ENCODE measurements at places on chromosomes 5 and 9. TPM values are rescaled to one million over a fixed set of nuclear protein-coding genes. Genes with fewer than 3 reads are reported as not detected.

The WHRN gene
- 3.9 TPM for total RNA-seq

The SMIM15 gene
- total RNA-seq: 22.4 TPM

The INSYN2B gene
- total RNA-seq: not detected

The CDH9 gene
- total RNA-seq: not detected

The DRD1 gene
- 0.11 TPM for total RNA-seq

The FAM163B gene
- not detected for total RNA-seq

The OR13C2 gene
- not detected for total RNA-seq

DNA sequence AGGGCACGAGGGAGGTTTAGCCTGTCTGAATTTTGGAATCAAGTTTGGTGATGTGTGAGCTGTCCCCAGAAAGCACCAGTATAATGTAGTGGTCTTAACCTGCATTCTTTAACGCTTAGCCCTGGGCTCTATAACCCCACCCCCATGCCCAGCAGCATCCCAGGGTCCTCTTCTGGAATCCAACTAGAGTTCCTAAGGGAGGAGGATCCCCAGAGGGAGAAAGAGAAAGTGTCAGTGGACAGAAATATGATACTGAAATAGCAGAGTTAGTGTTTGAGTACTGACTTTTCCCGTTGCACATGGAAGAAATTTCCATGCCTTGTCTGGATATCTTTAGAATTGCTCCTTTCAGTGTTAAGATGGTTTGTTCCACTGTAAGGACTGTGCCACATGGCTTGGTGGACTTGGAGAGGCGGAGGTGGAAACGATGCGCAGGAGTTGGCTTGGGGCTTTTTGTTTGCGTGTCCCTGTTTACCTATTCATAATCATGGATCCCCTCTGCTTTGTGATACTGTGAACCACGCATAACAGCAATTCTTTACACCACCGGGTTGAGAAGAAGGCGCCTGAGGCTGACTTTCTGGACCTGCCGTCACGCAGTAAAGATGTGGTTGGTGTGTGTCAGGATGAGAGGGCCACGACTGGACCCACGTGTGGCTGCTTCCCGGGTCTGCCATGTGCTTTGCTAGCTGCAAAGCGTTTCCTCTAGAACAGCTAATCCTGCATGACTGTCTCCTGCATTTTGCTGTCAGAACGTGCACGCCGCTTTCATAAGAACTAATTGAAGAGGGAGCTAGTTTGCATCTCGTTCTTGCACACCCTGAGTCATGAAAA, 142.3 kb downstream of the SMARCA2 start:
- DNase-seq: no peak

GRCh38 chr9:90478821-90479220, 163.8 kb downstream of the DIRAS2 start:
- DNase-seq: no peak

DNA sequence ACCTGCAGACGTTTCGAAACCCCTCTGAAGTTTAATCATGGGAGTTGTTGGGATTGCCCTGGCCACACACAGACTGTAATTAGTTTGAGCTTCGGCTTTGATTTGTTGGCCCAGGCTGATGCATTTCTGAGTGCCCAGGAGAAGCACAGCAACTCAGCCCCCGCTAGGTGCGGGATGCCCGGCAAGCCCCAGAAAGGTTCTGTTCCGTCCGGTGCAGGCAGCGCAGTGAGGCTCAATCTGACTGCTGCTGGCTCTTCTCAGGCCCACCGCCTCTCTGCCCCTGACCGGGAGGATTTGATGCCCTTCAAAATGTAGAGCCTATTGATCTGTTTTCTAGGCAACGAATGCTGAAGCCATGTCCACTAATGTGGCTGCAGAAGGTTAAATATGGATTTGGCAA, 73.4 kb upstream of the TAF11L2 start:
- no peak for DNase-seq

DNA sequence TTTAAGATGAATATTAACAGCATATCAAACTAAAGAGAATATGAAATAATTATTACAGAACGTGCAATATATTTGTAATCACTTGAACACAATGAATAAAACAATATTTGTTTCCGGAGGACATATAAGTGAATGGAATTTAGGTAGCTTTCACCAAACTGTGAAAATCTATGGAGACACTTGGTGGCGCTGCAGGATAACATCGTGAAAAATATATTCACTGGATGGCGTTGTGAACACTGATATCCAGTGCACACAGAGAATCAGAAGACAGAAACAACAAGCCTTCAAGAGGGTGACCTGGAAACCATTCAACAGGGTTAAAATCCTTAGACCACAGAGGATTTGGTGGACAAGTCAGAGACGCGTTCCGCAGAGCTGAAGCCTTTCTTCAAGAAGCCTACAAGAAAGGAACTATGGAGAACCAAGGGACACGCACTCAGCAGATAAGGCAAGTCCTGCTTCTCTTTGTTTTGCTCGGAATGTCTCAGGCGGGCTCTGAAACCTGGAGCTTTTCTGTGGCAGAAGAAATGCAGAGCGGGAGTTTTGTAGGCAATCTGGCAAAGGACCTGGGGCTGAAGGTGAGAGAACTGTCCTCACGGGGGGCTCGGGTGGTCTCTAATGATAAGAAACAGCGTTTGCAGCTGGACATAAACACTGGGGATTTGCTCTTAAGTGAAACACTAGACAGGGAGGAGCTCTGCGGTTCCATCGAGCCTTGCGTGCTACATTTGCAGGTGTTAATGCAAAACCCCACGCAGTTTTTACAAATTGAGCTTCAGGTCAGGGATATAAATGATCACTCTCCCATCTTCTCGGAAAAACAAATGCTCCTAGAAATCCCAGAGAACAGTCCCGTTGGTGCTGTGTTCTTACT, at the start of gene PCDHB11:
Gene PCDHB11, plus strand, starts transcription at position 269 of the 877 bp plus-strand sequence. Its CDS starts 148 bp downstream, at position 417.
- DNase-seq: no peak

DNA sequence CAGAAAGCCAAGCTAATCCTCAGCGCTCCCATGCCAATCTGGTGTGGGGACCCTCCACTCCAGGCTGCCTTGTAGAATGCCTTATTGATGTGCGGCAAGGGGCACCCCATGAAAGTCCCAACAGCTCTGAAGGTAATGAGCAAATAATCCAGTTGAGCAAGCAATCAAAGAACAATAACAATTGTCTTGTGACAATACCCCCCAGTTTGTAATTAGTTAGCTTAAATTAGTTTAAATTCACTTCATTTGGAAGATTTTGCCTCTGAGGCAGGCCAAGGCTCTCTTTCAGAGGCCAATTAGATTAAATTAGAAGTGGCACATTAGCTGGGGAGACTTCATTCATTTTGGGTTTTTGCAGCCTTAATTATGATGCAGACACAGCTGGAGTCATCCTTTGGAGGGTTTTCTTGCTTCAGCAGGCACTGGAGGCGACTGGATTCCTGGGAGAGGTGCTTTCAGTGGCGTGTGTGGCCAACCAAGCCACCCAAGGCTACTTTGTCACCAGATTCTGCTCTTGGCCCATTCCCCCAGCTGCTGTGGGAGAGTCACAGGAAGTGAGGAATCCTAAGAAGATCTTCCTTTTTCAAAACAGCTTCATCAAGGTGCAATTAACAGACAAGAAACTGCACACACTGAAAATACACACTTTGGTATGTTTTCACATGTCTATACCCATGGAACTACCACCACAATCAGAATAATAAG, 17.9 kb upstream of the FBP1 start:
- no peak for DNase-seq

DNA sequence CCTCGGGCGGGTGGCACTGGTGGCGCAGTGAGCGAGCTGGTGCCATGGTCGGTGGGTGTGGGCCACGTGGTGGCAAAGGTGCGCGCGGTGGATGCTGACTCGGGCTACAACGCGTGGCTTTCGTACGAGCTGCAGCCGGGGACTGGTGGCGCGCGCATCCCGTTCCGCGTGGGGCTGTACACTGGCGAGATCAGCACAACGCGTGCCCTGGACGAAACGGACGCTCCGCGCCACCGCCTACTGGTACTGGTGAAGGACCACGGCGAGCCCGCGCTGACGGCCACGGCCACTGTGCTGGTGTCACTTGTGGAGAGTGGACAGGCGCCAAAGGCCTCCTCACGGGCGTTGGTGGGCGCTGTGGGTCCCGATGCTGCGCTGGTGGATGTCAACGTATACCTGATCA, 2.0 kb downstream of the PCDHA4 start:
- DNase-seq: no peak

- DNase-seq: no peak
Measured at GRCh38 chr5:98961665-98962344, 33.0 kb upstream of the CHD1 start.

- DNase-seq: no peak
Measured at GRCh38 chr9:87152256-87152655, 204.9 kb upstream of the GAS1 start.

- DNase-seq: peak; percentile 31
Measured at GRCh38 chr9:134925011-134925511, 7.3 kb upstream of the FCN1 start.

DNA sequence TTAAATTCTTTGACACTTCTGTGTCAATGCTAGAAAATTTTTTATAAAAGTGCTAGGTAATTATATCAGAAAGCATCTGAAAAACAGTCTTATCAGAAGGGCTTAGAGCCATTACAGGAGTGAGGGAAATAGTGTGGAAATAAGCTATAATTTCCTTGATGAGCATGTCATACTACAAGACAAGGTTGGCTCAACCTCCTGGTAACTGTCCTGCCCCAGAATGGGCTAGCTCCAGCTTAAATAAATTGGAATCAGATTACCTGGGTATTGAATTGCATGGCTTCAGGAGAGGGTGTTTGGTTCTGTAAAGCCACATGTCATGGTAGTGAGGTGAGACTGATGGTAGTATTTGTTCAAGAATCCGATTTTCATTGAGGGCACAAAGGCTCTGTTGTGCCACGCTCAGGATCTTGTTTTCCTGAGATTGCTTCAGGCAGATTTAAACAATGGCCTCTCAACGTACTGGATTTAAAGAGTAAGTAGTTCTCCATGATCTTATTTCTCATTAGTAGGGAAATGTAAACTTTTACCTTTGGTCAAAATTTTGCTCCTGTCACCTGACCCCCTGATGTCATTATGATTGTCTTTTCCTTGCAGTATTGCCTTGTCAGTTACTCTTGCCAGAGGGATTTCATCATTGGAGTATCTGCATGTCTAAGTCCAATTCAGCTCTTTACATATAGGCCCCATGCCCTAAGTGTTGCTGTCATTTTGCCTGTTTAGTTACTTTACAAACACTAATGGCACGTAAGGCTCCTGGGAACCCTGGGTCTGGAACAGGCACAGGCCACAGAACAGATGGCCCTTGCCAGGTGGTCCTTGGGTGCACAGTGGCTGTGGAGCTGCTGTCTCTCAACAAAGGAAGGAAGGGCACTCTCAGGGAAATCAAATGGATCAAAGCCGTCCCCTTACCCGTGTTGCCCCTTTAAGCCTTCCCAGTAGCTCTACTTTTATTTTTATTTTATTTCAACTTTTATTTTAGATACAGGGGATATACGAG, 21.3 kb downstream of the TRIO start:
- DNase-seq: no peak

DNA sequence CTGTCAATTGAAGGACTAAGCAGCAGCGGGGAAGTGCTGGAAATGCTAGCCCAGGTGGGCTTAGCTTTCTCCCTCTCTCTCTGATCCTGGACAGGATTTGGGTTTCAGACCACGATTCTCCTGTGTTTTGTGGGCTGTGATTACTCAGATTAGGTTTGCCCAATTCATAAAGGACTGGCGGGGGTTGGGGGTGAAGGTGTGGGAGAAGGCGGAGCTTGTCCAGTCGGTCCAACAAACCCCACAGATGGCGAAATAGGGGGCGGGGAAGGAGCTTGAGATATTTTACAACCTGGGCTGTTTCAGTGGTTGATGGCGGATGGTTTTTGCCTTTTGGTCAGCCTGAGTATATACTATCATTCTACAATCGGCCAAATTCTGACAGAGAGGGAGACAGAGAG, 35.2 kb downstream of the PCDHAC2 start:
- DNase-seq: no peak

- no peak for DNase-seq
Measured at GRCh38 chr9:89793124-89793495, 188.3 kb downstream of the GADD45G start.

DNA sequence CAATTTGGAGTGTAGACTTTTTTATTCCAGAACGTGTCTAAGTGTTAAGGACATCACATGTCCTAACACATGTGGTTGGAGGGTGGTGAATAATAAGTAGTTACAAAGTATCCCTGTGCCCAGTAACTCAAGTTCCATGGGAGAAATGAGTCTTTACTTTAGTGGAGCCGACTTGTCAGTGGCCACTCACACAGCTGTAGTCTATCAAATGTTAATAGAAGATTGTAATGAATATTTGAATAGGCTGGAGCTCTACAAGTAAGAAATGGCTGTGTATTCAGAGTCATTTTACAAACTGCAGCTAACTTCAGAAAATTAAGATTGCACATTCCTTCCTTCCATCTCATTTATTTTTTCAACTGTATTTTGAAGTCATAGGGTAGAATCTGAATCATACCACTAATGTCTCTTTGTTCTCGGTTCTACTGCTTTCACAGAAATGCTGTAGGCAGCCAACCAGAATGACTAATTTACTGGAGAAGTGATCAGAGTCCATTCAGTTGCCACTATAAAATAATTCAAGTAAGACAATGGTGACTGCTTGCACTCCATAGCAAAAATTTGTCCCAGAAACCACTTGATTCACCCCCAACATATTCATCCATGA, 394.8 kb downstream of the NR2F1-AS1 start:
- no peak for DNase-seq

DNA sequence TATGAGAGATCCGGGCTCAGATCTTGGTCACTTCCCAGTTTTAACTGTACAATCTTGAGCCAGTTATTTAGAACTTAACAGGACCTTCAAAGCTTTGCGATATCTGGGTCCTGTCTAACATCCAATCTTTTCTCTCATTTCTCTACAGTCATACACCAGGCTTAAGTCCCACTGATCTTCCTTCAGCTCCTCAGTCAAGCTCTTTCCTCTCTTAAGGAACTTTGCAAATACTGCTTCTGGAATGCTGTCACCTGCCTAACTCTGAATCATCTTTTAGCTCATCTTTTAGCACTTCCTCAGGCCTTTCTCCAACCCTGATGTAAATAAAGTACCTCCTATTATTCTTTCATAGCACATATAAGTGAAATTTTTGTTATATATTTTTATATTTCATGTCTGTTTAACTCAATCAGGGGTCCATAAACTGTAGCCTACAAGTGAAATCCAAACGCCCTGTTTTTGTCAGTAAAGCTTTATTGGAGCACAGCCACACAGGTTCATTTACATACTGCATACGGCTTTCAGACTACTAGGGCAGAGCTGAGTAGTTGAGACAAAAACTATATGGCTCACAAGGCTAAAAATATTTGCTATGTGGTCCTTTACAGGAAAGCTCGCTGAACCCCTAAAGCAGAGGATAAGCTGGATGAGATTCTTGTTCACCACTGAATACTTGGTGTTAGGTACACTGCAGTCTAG, 63.5 kb downstream of the MEF2C start:
- no peak for DNase-seq

- no peak for DNase-seq
Measured at GRCh38 chr5:154277499-154277898, 87.0 kb downstream of the GALNT10 start.

Measured in ascending aorta (tissue), 2 donors.